ENCODE measurements at places on chromosomes 1 and 21.

- DNase-seq, result no peak
Measured at GRCh38 chr1:44733784-44734183, 2.8 kb upstream of the RNU5D-1 start.

GRCh38 chr1:200081969-200082245 is 54.4 kb downstream of the NR5A2 start:
- DNase-seq, result no peak

DNA sequence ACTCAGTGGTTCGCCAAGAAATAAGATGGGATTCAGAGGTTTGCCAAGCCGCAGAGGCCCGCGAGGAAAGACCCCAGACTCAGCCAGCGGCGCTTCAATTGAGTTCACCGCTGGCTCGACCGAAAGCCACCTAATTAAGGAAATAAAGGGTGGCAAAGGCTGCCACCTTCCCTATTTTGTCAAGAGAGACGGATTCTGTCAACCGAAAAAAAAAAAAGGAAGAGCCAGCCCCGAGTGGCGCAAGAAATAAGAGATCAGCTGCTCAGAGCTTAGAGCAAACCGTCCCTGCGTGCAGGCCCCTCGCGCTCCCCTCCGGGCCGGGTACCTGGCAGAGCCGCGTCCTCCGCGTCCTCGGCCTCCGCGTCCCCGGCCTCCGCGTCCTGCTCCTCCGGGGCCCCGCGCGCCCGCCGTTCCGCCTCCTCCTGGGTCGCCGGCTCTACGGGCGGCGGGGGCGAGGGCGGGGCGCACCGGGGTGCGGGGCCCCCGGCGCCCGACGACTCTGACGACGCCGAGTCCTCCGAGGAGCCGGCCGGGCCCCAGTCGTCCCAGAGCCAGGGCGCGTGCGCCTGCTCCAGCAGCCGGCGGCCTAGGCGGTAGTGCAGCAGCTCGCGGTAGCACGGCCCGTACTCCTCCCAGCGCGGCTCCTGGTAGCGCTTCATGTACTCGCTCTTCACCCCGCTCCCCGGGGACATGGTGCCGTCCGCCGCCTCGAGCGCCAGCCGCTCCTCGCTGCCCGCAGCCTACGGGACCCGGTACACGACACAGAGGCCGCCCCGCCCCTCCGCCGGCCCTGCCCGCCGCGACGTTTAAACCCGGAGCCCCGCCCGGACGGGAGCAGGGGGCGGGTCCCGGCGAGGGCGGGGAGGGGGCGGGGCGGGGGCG is 832 bp downstream of the CCSAP start:
- peak; percentile 87 for DNase-seq

DNA sequence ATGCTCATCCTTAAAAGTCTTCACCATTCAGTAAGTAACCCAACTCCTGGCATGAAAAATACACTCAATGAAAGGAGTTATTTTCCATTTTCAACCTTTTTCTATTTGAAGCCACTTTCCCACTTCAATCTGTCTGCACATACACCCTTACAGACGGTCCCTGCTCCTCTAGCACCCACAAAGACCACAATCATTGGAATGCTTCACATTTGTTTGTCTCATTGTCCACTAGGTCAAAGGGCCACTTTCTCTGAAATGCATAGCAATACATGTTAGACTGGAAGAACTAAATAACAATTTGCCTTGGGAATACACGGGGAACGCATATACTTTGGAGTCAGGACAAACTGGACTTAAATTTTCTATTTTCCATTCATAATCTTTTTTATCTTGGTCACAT is 487.1 kb upstream of the C1orf87 start:
- DNase-seq, result no peak

Measured in NCI-H2171 (cell line).